ENCODE measurements at places on chromosomes 3 and 15. TPM values are rescaled to one million over a fixed set of nuclear protein-coding genes. Genes with fewer than 3 reads are reported as not detected.
A peak's percentile ranks its signal among the peaks of the same experiment; 100 is the strongest.

DNA sequence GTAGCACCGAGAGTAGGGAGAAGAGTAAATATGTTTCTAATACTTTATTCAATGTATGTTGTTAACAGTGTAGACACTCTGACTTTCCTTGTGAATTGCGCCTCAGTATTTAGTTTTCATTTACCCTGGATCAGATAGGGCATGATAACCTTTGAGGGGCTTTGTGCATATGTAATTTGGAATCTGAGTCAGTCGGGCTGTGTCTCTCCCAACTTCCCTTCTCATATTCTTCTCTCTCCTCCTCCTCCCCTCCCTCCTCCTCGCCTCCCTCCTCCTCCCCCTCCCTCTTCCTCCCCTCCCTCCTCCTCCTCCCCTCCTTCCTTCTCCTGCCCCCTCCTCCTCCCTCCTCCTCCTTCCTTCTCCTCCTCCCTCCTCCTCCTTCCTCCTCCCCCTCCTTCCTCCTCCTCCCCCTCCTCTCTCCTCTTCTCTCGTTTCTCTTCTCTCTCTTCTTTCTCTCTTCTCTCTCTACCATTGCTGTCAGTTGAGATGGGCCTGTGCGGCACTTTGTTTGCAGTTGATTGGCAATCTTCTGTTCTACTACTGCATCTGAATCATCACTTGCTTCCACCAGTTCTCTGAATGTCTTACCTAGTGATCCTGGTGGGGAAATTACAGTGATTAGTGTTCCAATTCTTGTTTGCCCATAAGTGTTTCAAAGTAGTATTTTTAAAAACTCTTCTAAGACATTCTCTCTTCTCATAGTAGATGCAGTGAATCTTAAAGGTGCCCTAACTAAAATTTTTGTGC is 162.3 kb downstream of the PGPEP1L start:
- ATAC-seq: no peak

GRCh38 chr15:65212097-65212496 is 824 bp upstream of the CILP start:
- no peak for ATAC-seq

DNA sequence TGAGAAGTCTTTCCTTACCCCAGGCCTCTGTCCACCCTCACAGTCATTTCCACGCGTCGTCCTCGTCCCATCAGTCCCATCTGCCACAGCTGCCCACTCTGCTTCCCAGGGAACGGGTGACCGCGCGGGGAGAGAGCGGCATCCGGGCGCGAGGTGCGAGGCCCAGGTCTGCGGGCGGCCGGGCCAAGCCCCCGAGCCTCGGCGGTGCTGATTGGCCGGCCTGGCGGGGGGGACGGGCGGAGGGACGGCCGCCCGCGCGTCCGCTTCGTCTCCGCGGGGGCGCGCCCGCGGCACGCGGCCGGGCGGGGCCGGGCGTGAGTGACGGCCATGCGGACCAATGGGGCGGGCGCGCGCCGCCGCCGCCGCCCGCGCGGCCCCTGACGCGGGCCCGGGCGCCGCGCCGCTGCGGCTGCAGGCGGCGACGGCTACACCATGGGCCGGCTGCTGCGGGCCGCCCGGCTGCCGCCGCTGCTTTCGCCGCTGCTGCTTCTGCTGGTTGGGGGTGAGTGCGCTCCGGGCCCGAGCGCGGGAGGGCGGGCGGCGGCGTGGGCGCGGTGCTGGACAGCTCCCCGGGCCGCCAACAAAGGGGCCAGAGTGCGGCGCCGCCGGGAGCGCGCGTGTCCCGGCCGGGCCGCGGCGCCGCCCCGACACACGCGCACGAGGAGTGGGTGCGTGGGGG is at the start of gene PODXL2:
Gene PODXL2, plus strand, starts transcription at position 398 of the 679 bp plus-strand sequence. Its CDS starts 35 bp downstream, at position 433.
- ATAC-seq: peak; percentile 50

GRCh38 chr15:73493922-73494321 is 51.0 kb downstream of the REC114 start:
- ATAC-seq: no peak

GRCh38 chr3:191345334-191345733 is 15.0 kb upstream of the UTS2B start:
- ATAC-seq: no peak

DNA sequence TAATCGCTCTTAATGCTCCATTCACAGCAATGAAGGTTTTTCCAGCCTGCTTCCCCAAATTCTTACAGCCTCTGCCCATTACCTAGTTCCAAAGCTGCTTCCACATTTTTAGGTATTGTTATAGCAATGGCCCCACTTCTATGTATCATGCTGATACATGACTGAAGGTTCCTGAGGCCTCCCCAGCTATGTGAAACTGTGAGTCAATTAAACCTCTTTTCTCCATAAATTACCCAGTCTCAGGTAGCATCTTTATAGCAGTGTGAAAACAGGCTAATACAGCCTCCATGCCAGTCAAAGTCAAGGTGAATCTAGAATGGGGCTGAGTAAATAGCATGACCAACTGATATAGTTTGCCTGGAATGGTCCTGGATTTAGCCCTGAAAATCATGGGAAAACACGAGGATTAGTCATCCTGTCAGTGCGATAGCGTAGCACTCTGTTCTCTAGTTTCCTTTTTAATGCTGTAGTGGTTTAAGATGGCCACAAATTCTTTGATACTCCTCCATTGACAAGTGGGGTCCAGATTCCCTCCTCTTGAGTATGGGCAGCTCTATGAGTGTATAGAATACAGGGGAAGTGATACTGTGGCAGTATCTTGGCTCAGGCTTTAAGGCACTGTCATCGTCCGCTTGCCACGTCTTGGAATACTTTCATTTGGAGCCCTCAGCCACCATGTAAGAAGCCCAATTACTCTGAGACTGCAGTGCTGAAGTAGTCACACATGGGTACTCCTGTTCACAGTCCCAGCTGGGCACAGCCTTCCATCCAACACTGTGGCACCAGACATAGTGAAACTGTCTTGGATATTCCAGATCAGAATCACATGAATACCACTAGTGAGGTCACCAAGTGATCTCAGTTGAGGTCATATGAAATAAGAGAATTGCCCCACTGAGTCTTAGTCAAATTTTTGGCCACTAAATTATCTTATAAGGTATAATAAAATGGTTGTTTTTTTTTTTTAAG is 94.0 kb upstream of the PLCL2 start:
- no peak for ATAC-seq

GRCh38 chr3:62675492-62675891 is 199.7 kb downstream of the CADPS start:
- ATAC-seq: no peak

GOLGA8T gene
- not detected for total RNA-seq
